Activated CD8-positive, alpha-beta memory T cell treated with anti-CD3 and anti-CD28 coated beads for 36 hours (primary cell): ENCODE measurements at places on chromosomes 3 and 15. TPM values are rescaled to one million over a fixed set of nuclear protein-coding genes. Genes with fewer than 3 reads are reported as not detected.

CKMT1A gene
- not detected for total RNA-seq

CD200R1 gene
- 2.2 TPM for total RNA-seq

NPAP1 gene
- total RNA-seq, result not detected

C3orf85 gene
- total RNA-seq, result not detected

HESX1 gene
- 0.65 TPM for total RNA-seq

EFHB gene
- total RNA-seq, result 0.55 TPM

ALDH1L1 gene
- total RNA-seq, result not detected

ANKRD63 gene
- total RNA-seq, result 0.17 TPM

PRR20G gene
- total RNA-seq, result not detected

TGM4 gene
- not detected for total RNA-seq

CFAP100 gene
- total RNA-seq, result not detected

UROC1 gene
- total RNA-seq, result not detected

SERINC4 gene
- total RNA-seq, result 0.10 TPM

SAMMSON gene
- not detected for total RNA-seq

NME9 gene
- total RNA-seq, result not detected

SKOR1 gene
- total RNA-seq, result 0.06 TPM

ITIH1 gene
- total RNA-seq, result not detected

STRA6 gene
- total RNA-seq, result not detected

PPIP5K1 gene
- 30.6 TPM for total RNA-seq
